Adrenal gland (tissue), 19 donors: ENCODE measurements at places on chromosomes 4 and X. TPM values are rescaled to one million over a fixed set of nuclear protein-coding genes. Genes with fewer than 3 reads are reported as not detected.

GRCh38 chr4:34046580-34046979 lies 2197.7 kb downstream of the ARAP2 start:
- no peak overlapping the region for H3K27ac ChIP-seq
- H3K4me3 ChIP-seq: no peak overlapping the region
- no peaks in the 10 kb centered on the region for H3K36me3 ChIP-seq
- no peak for DNase-seq

DNA sequence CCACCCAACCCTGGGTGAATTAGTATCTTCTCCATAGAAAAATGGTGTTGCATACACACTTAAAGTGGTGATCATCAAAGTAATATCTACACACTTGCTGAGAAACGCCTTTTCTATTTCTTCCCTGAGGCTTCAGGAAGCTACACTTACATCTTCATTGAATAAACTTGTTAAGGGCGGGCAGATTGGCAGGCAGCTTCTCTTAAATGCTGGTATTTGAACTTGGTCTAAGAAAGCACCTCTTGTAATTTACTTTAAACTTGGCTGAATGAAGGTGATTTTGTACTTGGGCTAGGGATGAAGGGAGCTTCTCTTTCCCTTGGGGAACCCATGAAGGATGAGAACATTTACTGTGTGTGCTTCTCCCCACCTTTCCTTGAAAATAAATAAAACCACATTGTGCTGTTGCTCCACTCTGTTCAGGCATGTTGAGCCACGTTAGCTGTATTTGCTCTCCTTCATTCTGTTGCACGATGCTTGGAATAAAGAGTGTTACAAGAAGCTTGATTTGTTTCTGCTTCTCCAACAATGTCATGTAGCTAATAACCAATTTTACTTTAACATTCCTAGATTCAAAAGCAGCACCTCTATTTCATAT lies 430.1 kb downstream of the ANKRD50 start:
- no peaks in the 10 kb centered on the region for H3K27me3 ChIP-seq
- no peaks in the 10 kb centered on the region for H3K36me3 ChIP-seq
- no peak overlapping the region for H3K27ac ChIP-seq
- DNase-seq: no peak
- H3K4me1 ChIP-seq: no peaks in the 10 kb centered on the region

DNA sequence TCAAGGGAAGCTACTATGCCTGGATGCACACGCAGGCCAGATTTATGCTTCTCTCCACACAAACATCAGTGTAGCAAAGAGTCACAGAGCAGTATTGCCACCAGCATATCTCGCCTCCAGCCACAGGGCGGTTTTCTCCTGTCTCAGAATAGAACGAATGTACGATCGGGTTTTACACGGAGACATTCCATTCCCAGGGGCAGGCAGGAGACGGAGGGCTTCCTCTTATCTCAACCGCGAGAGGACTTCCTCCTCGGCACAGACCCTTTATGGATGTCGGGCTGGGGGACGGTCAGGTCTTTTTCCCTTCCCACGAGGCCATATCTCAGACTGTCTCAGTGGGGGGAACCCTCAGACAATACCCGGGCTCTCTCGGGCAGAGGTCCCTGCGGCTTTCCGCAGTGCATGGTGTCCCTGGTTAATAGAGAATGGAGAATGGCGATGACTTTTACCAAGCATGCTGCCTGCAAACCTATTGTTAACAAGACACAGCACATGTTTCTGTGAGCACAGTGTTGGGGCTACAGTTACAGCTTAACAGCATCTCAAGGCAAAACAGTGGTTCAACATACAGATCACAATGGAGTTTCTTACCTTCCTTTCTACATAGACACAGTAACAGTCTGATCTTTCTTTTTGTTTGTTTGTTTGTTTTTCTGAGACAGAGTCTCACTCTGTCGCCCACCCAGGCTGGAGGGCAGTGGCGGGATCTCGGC lies 24.1 kb downstream of the CSF2RA start:
- H3K36me3 ChIP-seq: no peaks in the 10 kb centered on the region
- no peaks in the 10 kb centered on the region for H3K27me3 ChIP-seq
- H3K4me1 ChIP-seq: no peaks in the 10 kb centered on the region
- H3K4me3 ChIP-seq: no peak overlapping the region

RAB41 gene
- total RNA-seq: not detected

GRCh38 chr4:95499291-95499696 lies 49.5 kb downstream of the UNC5C start:
- no peaks in the 10 kb centered on the region for H3K36me3 ChIP-seq
- no peaks in the 10 kb centered on the region for H3K27me3 ChIP-seq
- no peak overlapping the region for H3K27ac ChIP-seq
- peaks cover 8% of the 10 kb centered on the region for H3K4me1 ChIP-seq

- H3K27me3 ChIP-seq: no peaks in the 10 kb centered on the region
- H3K4me3 ChIP-seq: no peak overlapping the region
These were observed 3.6 kb downstream of the SLC10A6 start for GRCh38 chr4:86845593-86845992.

FREM3 gene
- total RNA-seq: 0.06 TPM

DNA sequence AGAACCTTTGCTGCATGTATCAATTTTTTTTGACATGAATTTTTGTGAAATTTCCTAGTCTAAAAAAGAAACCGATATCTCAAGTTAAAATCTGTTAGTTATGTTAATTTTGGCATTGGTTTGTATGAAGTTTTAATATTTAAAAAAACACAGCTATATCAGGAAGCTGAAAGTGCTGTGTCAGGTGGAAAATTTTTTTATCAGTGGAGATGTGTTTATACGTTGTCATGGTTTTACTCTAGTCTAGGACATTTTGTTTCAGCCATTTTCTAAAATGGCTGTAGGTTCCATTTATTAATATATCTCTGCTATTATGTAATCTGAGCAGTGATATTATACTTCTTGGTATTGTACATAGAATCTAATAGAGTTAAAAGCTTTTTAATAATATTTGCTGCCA lies 34.2 kb downstream of the OCRL start:
- H3K4me1 ChIP-seq: no peaks in the 10 kb centered on the region
- no peak overlapping the region for H3K27ac ChIP-seq
- H3K36me3 ChIP-seq: peaks cover 21% of the 10 kb centered on the region
- no peak for DNase-seq
- H3K27me3 ChIP-seq: no peaks in the 10 kb centered on the region

GRCh38 chr4:23981328-23981727 lies 91.5 kb upstream of the PPARGC1A start:
- no peaks in the 10 kb centered on the region for H3K4me1 ChIP-seq
- H3K27me3 ChIP-seq: no peaks in the 10 kb centered on the region
- H3K27ac ChIP-seq: no peak overlapping the region

- no peak overlapping the region for H3K4me3 ChIP-seq
- no peak for DNase-seq
- H3K4me1 ChIP-seq: no peaks in the 10 kb centered on the region
- H3K36me3 ChIP-seq: no peaks in the 10 kb centered on the region
- no peaks in the 10 kb centered on the region for H3K27me3 ChIP-seq
These were observed 6.7 kb upstream of the DCTD start for GRCh38 chr4:182923796-182924340.

CXCL6 gene
- total RNA-seq: not detected

POU3F4 gene
- not detected for total RNA-seq

GRCh38 chrX:149198980-149199732 lies 305.9 kb downstream of the IDS start:
- H3K4me3 ChIP-seq: no peak overlapping the region
- no peaks in the 10 kb centered on the region for H3K36me3 ChIP-seq
- no peaks in the 10 kb centered on the region for H3K4me1 ChIP-seq
- H3K27me3 ChIP-seq: no peaks in the 10 kb centered on the region
- no peak overlapping the region for H3K27ac ChIP-seq
- DNase-seq: no peak

- no peaks in the 10 kb centered on the region for H3K27me3 ChIP-seq
- H3K4me1 ChIP-seq: no peaks in the 10 kb centered on the region
- H3K4me3 ChIP-seq: no peak overlapping the region
- no peaks in the 10 kb centered on the region for H3K36me3 ChIP-seq
- no peak overlapping the region for H3K27ac ChIP-seq
These were observed 166.4 kb downstream of the PARM1 start for GRCh38 chr4:75099321-75099720.

GRCh38 chr4:184171011-184171410 lies 46.7 kb downstream of the ENPP6 start:
- no peaks in the 10 kb centered on the region for H3K36me3 ChIP-seq
- DNase-seq: no peak
- peaks cover 6% of the 10 kb centered on the region for H3K27me3 ChIP-seq
- peaks cover 9% of the 10 kb centered on the region for H3K4me1 ChIP-seq

GRCh38 chr4:17958181-17958580 lies 63.4 kb downstream of the LCORL start:
- no peak for DNase-seq
- H3K27ac ChIP-seq: no peak overlapping the region
- no peaks in the 10 kb centered on the region for H3K36me3 ChIP-seq
- H3K27me3 ChIP-seq: no peaks in the 10 kb centered on the region
- H3K4me3 ChIP-seq: no peak overlapping the region

GRCh38 chr4:38814386-38814785 lies 9.8 kb upstream of the TLR1 start:
- no peak overlapping the region for H3K4me3 ChIP-seq
- no peaks in the 10 kb centered on the region for H3K4me1 ChIP-seq

NEUROG2 gene
- total RNA-seq: not detected

HMGN5 gene
- total RNA-seq: 11.3 TPM

- no peak for DNase-seq
- no peak overlapping the region for H3K27ac ChIP-seq
- no peaks in the 10 kb centered on the region for H3K36me3 ChIP-seq
- H3K4me3 ChIP-seq: no peak overlapping the region
- H3K27me3 ChIP-seq: no peaks in the 10 kb centered on the region
- no peaks in the 10 kb centered on the region for H3K4me1 ChIP-seq
These were observed 600.7 kb downstream of the CCSER1 start for GRCh38 chr4:90727938-90728337.

GRCh38 chrX:20015945-20016615 lies 25.2 kb upstream of the BCLAF3 start:
- no peaks in the 10 kb centered on the region for H3K4me1 ChIP-seq
- DNase-seq: no peak
- no peaks in the 10 kb centered on the region for H3K27me3 ChIP-seq

DNA sequence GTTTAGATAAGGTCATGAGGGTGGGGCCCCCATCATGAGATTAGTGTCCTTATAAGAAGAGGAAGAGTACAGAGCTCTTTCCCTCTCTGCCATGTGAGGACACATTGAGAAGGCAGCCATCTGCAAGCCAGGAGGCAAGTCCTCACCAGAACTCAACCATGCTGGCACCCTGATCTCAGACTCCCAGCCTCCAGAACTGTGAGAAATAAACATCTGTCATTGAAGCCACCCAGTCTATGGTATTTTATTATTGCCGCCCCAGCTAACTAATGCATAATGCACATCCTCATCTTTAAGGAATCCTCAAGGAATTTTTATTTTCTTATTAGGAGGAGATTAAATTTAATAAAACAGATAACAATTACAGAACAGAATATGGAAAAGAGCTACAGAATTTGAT lies 16.7 kb upstream of the EXOSC9 start:
- no peak for DNase-seq
- H3K4me3 ChIP-seq: no peak overlapping the region
- peaks cover 7% of the 10 kb centered on the region for H3K27me3 ChIP-seq
- no peaks in the 10 kb centered on the region for H3K36me3 ChIP-seq

PLP1 gene
- total RNA-seq: 5.8 TPM

SMARCA1 gene
- 85.2 TPM for total RNA-seq

SSR4 gene
- total RNA-seq: 367 TPM

DNA sequence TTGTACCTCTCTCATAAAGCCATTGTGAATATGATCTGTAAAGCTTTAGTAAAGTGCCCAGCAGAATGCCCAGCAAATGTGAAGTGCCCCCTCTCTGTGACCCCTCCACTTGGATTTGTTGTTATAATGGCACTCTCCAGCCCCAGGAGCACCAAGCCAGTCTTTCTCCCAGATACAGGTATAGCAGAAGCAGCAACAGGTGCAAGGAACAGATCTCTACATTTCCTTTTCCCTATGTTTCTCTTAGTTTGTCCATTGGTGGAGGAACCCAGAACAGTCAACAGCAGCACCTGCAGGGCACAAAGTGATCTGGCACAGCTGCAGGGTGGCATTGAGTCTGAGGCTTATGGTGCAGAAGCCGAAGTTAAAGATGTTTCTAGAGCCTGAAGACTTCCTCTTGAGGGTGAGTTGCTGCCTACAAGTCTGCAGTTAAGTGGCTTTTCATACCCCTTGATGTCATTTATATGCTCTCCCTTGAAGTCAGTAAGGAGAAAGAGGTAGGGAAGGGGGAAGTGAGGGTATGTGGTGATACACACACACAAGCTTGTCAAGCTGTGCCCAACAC lies 16.1 kb upstream of the CXCL3 start:
- H3K36me3 ChIP-seq: no peaks in the 10 kb centered on the region
- H3K4me3 ChIP-seq: no peak overlapping the region
- H3K4me1 ChIP-seq: no peaks in the 10 kb centered on the region
- no peaks in the 10 kb centered on the region for H3K27me3 ChIP-seq
- no peak for DNase-seq
- H3K27ac ChIP-seq: no peak overlapping the region

- H3K36me3 ChIP-seq: no peaks in the 10 kb centered on the region
- H3K4me1 ChIP-seq: no peaks in the 10 kb centered on the region
- no peak for DNase-seq
- H3K27me3 ChIP-seq: no peaks in the 10 kb centered on the region
These were observed 1.6 kb downstream of the RPL10 start for GRCh38 chrX:154399527-154400368.

BLTP1 gene
- total RNA-seq: 74.9 TPM

DNA sequence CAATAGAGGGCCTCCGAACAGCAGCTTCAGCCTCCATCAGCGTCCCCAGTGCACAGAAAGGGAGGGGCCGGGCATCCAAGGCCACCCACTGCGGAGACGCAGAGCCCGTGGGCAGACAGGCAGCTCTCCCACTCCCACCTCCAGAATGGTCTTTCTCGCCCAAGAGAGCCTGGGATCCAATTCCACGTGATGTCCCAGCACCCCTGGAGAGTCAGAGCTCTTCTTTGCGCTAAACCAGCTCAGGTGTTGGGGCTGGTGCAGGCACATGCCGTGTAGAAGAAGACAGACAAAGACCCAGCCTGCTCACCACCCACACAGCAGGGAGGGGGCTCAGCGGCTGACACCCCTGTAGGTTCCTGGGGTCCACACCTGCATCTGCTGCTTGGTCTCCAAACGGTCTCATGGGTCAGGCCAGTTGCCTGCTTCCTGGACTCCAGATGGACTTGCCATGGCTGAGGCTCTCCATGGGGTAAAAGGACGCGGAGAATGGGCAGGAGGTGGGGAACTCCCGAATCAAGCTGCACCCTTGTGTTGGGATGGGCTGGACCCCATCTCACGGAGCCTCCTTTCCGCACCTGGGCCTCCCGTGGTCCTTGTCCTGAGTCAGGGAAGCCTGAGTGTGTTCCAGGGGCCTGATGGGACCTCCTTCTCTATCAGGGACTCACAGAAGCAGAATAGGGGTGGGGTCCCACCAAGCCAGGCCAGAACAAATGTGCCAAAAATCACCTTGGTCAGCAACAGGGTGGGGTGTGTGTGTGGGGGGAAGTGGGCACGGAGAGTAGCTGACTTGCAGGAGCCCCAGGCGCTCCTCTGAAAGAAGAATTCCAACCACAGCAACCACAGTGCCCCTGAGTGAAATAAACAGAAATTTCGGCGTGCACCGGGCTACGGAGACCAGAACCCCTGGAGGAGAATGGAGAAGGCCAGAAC lies 11.6 kb upstream of the ASMTL start:
- no peaks in the 10 kb centered on the region for H3K36me3 ChIP-seq
- no peaks in the 10 kb centered on the region for H3K4me1 ChIP-seq
- DNase-seq: no peak

GPR143 gene
- total RNA-seq: 1.6 TPM
